Urothelium cell line (cell line): ENCODE measurements at places on chromosomes 7 and 10.

GRCh38 chr10:83925133-83925532, 214.2 kb upstream of the GHITM start:
- no peak for DNase-seq

- DNase-seq, result peak; percentile 13
Measured at GRCh38 chr7:109003742-109004141, 434.1 kb downstream of the DNAJB9 start.

- no peak for DNase-seq
Measured at GRCh38 chr10:16794005-16794404, 23.2 kb downstream of the RSU1 start.

DNA sequence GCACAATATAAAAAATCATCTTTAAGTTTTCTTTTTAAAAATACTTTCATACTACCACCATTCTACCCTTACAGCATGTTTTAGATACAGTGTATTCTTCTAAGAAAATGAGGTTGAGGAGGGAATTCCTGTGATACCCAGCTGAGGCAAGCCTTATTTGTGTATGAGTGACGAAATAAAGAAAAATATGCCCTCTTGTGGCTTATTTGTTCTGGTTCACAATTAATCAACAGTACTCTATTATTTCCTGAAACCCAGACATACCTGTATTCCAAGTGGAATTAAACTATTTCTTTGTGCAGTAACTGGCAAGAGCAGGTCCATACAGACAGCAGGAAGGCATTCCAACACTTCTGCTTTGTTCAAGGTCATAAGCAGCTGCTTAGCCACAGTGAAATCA, 4.5 kb upstream of the SEMA3D start:
- DNase-seq, result peak; percentile 56

DNA sequence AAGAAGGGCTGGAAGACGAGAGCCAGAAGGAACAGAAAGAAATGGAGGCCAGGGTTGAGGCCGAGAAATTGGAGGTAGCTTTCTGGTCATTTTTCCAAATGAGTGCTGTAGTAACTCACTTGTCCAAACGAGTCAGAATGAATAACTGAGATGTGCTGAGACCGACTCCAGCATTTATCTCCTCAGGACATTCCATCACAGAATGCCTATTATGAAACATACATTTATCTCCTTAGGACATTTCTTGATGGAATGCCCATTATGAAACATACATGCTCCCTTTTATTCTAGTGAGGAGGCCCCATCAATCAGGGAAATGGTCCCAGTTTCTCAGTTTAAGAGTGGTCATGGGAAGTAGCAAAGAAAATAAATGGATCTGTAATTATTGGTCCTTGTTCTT, 16.5 kb downstream of the AVL9 start:
- no peak for DNase-seq

DNA sequence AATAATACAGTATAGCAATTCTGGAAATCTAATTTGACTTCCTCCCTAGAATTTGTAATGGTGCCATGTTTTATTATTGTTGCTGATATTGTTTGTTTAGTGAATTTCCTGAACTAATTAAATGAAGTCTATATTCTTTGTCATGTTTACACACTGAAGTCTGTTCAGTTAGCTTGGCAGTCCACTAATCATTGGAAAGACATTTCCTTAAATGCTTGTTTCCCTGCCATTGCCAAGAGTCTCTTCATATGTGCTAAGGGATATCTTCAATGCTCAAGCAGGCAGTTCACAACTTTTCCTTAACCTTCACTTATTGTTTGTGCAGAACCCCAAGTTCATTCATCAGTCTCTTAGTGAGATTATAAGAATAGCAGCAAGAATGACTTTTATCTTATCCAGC, 755.3 kb downstream of the INHBA start:
- DNase-seq, result no peak

DNA sequence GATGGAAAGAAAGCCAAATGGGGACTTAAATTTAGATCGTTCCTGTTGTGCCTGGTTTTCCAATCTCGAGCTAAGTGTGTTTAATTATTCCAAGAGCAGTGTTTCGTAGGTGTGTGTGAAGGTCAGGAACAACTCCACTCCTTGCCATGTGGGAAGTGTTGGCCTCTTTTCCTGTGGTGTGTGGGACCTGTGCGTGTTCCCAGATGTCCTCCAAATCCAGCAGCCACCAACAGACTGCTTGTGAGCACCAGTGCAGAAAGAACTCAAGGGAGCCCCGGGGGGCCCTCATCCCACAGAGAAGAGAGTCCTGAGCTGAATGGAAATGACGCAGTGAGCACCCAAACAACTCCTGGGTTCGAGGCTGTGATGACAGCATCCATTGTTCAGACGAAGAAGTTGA, 227.7 kb downstream of the TMEM178B start:
- DNase-seq, result no peak

DNA sequence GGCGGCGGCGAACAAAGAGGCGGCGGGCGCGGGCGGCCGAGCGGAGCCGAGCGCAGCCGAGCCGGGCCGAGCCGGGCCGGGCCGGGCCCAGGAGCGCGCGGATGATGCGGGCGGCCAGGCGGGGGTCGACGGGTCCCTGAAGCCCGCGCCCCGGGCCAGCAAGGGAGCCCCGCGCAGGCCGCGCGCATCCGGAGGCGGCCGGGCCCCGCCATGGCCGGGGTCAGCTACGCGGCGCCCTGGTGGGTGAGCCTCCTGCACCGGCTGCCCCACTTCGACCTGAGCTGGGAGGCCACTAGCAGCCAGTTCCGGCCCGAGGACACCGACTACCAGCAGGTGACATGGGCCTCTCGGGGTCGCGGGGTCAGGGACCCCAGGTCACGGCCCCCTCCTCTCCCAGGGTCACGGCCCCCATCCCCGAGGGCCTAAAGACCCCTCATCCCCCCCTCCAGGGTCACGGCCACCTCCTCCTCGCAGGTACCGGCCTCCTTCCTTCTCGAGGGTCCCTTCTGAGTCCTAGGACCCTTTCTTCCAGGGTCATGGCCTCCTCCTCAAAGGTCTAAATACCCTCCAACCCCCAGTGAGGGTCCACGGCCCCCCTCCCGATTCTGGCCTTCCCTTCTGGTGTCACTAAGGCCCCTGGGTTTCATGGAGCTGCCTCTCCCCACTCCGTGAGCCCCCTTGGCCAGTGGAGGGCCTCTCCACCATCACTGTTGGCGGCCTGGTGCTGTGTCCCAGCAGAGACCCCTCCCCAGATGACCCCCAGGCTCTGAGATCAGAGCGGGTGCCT, at the start of gene TTYH3:
TTYH3 (plus strand) TSS at position 41 of the 787 bp plus-strand sequence; CDS start at position 211, 170 bp downstream.
- DNase-seq, result no peak

- DNase-seq, result no peak
Measured at GRCh38 chr10:8035641-8036470, 18.6 kb upstream of the GATA3 start.

DNA sequence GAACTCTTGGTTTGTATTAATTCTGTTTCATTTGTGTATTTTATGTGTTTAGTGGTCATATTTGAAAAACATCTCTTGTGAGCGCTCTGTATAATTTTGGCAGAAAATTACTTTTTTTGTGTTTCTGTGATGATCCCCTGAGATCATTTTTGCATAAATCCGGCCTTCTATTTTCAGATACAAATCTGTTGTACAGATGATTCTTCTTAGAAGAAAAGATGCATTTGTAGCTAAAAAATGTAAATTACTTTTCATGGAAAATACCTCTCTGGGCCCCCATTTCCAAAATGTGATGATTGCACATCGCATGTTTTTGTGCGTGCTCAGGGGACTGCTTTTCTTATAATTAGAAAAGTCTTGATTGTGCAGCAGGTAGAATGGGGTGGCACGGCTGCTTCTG, 395.4 kb downstream of the LRMDA start:
- DNase-seq, result no peak

DNA sequence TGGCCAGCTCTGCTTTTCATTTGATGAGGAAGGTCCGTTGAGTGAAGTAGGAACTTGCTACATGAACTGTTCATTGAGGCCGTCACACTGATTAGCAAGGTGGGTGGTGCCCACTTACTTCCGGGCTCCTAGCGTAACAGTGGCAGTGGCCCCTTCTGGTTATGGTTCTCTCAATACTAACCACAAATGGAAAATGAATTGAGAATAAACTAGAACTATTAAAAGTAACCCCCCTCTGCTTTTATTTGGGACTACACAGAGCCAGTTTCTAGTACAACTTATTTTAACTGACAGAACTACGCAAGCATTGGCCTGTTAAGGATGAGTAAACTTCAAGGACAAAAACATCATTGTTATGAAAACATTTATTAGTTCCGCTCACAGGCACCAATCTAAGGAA, 519.1 kb downstream of the INHBA start:
- no peak for DNase-seq

GRCh38 chr10:95987685-95988426, 55.5 kb upstream of the CCNJ start:
- no peak for DNase-seq

- DNase-seq, result peak; percentile 8
Measured at GRCh38 chr7:15007507-15007906, 105.0 kb upstream of the DGKB start.

DNA sequence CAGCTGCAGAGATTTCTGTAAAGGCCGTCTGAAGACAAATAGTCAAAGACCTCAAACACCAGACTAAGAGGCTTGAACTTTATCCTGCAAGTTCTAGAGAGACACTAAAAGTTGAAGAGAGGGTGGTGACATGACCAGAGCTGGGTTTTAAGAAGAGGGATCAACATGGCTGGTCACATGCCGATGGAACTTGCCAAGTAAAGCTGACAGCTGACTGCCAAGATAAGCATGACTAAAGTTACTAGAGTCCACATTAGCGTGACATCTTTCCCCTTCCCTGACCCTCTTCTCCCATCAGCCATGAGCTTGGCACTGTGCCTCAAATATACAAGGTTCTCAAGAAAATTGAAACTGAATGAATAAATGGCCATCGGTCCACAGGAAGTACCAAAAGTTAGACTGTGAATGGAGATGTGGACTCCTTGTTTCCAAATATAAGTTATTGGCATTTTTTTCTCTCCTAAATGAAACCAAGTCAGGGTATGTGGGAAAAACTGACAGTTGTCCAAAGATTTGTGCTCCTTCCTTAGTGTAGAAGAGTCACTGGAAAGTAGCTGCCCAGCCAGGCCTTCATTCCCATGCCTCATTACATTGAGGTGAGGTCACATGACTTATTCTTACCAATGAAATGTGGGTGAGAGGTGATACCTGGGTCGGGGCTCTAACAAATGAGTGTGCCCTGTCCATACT, 24.5 kb downstream of the XPNPEP1 start:
- no peak for DNase-seq

DNA sequence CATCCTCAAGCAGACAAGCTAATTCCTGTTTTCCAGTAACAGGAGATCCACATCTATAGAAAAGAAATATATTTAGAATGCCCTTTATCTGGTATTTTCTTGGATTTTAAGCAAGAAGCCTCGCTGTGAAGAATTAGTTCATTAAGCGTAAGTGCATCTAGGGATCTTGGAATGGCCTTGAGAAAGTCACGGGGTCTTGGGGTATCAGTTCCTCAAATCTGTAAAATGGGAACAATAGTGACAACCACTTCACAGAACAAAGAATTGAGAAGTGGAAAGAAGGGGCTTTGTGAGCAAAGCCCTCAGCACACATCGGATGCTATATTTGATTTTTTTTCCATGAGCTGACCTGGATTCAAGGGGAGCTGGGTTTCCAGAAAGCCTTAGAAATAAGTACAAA, 32.3 kb upstream of the WDFY4 start:
- DNase-seq, result no peak

GRCh38 chr7:27203365-27203953, 3.6 kb upstream of the HOXA13 start:
- DNase-seq, result no peak

- no peak for DNase-seq
Measured at GRCh38 chr10:97406064-97406463, 4.9 kb upstream of the RRP12 start.

GRCh38 chr10:48554656-48555055, 50.2 kb downstream of the ARHGAP22 start:
- no peak for DNase-seq

- DNase-seq, result no peak
Measured at GRCh38 chr7:126570845-126571244, 681.9 kb downstream of the GRM8 start.

DNA sequence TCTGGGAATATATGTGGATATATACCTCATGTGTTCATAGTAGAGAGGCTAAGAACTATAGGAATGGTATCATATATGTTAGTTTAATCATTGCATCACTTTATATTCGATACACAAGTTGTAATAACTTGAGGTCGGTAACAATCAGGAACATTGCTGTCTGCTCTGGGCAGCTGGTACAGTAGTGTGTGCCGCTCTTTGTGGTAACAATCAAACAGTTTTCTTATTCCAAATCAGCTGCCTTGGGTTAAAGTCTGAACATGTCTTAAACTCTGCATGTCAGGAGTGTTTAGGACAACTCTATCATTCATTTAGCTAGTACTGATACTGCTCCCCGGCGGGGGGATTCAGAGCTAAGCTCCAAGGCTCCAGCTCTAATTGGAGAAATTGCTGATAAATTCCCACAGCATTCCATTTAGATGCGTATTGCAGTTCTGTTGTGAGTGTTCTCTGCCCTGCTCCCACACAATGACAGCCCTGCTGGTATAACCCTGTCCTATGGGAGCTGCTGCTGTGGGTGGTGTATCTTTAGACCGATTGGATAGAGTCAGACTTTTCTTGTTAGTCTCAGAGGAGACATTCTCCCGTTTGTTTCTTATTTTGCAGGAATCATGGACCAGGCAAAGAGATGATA, 707.5 kb upstream of the FZD8 start:
- DNase-seq, result peak; percentile 77

GRCh38 chr7:131057015-131057793, 270.5 kb upstream of the MKLN1 start:
- DNase-seq, result peak; percentile 31

DNA sequence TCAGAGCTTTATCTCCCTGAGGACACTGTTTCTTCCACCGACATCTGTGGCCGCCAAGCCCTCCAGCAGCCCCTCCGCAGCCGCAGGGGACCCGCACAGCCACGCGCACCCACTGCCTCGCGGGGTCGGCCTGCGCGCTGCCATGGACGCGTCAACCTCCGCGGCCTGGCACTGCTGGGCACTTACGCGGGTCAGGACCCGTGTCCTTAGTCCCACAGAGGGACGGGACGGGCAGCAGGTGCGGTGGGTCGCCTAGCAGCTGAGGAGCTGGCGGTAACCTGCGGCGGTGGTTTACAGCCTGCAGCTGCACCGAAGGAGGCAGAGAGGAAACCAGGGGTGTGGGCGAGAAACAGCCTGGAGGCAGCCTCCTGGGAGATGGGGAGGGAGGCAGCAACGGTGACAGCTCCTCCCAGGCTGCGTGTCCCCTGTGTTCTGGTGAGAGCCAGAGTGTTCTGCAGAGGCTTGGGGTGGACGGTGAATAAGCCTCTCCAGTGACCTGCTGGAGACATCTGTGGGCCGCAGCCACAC, 61.3 kb downstream of the SEC61G start:
- DNase-seq, result no peak

GRCh38 chr7:72493850-72494661, 81.9 kb upstream of the CALN1 start:
- peak; percentile 69 for DNase-seq

DNA sequence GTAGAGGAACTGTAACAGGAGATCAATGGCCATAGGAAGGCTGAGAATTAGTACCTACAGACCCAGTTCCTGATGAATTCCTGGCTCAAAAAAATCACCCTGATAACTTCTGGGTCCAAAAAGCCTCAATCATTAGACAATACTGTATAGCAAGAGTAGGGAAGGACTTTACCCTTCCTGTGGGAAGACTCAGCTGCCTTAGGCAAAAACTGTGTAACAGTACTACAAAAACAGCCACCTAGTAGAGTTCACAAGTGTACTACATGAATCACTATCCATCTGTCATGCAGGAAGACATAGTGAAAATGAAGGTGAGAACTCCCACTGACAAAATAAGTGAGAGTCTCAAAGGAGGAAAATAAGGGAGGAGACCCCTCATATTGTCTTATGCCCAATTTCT, 47.6 kb downstream of the MAP3K8 start:
- DNase-seq, result no peak
